CD4-positive, alpha-beta T cell treated with Interleukin-6 for 4 hours (primary cell): ENCODE measurements at places on chromosomes 12 and 14.

DNA sequence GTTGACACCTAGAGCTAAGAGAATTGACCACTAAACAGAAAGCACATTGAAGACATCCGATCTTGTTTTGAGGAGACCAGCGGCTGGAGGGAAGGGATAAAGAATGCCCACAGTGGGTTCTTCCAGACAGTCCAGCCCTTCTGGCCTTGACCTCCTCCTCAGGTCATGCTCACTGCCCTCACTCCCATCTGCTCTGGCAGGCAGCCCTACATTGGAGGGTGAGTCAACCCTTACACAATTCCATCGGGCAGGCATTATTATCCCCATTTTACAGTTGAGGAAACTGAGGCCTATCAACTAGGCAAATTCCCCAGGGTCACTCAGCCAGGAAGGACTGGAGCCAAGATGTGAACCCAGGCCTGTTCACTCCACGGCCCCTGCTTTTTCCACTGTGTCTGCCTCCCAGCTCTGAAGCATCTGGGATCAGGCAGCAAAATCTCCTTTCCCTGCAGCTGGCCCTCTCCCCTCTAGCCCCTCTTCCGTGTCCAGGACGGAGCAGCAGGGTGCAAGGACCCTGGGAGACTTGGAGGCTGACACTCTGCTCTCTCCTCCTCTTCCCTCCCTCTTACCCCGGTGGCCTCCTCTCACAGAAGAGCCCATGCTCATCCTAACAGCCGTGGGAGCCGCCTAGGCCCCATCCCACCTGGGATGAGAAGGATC is 5.3 kb downstream of the SCNN1A start:
- no peak for DNase-seq

- no peak for DNase-seq
Observed at GRCh38 chr12:94839347-94839746, 164.2 kb downstream of the NDUFA12 start.

- no peak for DNase-seq
Observed at GRCh38 chr12:110869026-110869425, 22.2 kb downstream of the CCDC63 start.

DNA sequence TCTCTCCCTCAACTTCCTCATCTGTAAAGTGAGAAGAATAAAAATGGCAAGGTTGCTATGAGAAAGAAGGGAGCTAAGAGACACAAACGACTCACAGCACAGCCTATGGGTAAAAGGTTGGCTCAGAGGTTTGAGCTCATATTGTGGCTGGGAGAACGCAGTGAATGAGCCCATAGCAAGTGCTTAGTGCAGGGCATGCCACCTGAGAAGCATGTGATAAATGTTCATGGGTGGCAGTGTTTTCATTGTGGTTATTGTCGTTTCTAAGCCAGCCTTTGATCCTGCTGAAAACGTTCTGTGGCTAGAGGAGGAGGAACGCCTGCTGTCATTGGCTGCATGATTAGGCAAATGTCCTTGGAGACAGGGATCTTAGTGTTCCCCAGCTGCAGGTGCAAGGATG is 150.4 kb downstream of the KSR2 start:
- no peak for DNase-seq

DNA sequence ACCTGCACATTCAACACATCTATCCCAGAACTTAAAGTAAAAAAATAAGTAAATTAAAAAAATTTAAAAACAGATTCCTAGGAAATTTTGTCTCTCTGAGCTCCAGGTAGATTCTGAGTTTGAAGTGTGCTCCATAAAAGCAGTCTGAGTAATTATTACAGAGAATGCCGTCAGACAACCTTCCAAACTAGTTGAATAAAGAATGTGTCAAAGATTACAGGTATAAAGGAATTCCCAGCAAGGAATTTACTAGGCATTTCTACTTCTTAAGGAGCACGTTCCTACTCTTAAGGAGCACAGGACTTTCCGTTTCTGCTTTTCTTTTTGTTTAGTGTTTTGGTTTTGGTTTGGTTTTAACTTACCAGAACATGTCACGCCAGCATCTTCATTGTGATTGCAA is 7.1 kb downstream of the CD163 start:
- no peak for DNase-seq

- no peak for DNase-seq
Observed at GRCh38 chr14:71554959-71555612, 377.1 kb upstream of the RGS6 start.

DNA sequence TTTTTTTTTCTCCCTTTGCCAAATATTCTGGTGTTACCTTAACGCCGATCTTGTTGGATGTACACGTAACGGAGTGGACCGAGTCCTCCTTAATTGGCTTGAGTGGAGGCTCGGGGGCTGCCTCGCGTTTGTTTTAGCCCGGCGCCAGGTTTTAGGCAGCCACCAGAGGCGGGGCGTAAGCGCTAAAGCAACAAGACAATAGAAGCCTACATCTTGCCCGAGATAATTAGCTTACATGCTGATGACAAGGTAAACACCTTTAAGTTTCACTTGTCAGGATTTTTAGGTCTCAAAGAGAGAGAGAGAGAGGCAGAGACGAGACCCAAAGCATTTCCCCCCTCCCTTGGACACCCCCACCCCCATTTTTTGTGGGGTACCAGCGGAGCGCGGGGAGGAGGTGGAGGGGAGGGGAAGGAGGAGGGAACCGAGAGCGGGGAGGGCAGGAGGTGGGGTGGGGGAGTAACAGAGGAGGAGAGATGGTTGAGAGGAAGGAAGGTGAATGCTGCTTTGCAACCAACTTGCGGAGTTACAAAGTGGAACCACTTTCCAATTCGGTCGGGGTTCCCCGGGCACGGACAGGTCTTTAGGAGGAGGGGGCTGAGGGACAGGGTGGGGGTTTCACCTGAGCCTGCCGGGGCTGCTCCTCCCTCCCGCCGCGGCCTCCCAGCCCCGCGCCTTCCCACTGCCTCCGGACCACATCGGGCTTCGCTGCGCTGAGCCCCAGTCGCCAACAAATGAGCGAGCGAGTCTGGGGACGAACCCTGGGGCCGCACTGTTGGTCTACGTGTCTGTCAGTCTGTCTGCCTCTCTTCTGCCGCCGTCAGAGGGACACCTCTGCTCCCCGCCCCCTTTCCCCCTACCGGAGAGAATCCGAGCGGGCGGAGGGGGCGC is at the start of gene NKX2-1:
Gene NKX2-1 (minus strand): TSS at position 802 of the 891 bp plus-strand sequence. CDS start 103 bp downstream, at position 699.
- no peak for DNase-seq

DNA sequence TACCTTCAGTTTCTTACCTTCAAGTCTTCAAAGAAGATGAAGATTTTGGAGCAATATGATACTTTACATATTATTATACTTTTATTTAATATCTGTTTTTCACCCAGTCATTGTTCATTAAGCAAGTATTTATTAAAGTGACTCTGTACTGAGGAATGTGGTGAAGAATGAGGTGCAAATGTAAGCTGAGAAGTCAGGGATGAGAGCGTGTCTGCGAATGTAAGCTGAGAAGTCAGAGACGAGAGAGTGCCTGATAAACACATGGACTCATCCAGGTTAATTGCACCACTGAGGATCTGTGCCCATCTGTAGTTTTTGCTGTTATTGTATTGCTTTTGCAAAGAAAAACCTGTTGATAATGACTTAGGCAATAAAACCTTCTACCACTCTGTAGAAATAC is 211.9 kb upstream of the FAR2 start:
- no peak for DNase-seq

DNA sequence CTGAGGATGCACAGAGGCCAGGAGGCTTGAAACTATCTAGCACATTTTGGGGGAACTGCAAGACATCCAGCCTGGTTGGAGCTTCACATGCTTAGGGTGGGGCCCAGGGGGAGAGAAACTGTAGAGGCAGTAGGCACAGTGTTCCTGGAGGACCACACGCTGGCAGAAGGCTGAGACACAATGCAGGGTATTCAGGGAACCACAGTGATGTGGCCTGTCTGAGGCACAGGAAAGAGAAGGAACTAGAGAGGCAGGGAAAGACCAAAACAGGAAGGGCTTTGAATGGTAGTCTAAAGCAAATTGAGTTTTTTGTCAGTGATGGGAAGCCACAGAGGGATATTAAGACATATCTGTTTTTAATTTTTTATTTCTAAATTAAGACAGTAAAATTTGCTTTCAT is 100.2 kb upstream of the PRICKLE1 start:
- DNase-seq = no peak

DNA sequence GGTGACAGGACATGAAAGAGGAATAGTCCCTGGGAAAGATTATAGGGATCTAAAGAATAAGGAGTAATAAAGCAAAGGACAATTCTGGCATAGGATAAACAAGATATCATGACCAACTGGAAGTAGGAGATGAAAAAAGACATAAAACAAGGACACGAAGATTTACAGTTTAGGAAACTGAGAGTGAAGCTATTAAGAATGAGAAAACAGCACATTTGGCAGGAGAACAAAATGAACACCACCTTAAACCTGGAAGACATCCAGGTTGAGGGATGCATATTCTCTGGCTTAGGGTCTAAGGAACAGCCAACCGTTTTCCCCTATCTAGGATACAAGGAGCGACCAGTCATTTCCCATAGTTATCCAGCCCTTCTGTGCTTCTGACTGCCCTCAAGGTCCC is 1.9 kb downstream of the TRIP11 start:
- DNase-seq = no peak

DNA sequence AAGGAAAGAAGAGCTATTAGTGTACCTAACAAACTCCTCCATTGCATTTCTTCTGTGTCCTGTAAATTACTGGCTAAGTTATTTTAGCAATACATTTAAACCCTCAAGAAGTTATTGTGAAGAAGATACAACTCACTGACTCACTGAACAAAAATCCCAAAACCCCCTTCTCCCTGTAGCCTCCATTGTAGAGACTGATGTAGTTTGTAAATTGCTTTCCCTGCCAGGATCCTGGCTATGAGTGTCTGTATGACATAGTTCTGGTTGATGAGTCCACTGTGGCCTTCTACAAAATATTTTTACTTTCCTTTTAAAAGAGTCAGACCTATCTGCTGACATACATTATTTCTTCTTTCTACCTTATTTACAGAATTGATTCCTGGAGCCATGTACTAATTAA is 155.6 kb downstream of the SLC6A15 start:
- no peak for DNase-seq

DNA sequence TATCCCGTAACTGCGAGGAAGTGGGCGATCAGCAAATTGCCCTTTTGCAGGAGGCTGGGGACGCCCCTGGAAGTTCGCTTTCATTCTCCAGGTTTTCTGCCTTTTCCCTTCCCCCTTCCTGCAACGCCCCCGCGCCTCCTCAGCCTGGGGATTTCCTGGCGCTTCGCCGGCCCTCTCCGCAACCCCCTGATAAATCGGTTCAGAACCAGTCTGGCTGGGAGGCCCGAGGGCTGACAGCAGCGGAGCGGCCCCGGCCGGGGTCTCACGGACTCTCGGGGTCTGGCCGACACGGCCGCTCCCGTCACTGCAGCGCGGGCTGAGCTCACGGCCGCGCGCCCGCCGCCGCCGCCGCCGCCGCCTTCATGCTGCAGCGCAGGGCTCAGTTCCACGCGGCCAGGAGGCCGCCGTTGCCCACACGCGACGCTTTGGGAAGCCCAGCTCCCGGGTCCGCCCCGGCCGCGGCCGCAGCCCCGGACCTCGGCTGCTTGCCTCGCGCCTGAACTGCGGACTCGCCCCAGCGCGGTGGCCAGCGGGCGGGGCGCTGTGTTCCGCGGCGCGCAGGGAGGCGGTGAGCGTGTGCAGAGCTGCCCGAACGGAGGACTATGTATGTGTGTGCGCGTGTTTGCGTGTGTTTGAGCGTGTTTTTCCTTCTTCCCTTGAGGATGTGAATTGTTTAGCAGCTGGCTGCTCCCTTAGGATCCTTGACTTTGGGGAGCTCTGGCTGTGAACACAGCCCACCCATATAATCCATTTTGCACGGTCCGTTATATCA is at the start of gene LRFN5:
Gene LRFN5 (plus strand): TSS at position 345 of the 772 bp plus-strand sequence.
- no peak for DNase-seq
